Muscle of arm (tissue), 14 donors: ENCODE measurements at places on chromosomes 13 and 19.

DNA sequence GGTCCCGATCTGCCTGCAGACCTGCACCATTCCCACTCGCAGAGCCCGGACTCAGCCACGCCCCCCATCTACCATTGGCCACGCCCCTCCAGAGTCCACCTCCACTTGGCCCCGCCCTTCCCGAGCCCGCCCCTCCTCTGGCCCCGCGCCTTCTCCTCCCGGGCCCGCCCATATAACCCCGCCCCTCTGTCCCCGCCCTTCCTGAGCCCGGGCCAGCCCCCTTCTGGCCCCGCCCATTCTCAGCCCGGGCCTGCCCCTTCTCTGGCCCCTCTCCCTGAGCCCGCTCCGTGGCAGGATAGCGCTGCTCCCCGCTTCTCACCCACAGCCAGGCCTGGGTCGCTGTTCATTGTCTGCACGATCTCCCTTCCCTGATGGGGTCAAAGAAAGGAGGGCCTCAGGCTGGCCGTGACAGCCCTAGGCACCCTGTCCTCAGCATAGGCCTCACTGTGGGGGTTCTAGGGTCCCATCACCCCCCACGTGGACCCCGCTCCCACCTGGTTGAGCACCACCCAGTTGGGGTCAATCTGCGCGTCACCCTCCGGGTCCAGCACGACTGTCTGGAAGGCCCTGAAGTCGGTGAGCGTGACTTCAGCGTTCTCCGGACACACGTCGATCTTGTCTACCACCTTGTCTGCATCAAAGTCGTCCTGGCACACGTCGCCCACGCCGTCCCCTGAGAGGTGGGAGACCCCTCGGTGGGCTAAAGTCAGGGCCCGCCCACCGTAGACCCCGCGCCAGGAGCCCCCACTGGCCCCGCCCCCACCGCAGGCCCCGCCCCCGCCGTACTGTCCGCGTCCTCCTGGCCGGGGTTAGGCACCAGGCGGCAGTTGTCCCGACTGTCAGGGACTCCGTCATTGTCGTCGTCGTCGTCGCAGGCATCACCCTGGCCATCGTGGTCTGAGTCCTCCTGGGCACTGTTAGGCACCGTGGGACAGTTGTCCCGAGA lies 5.7 kb downstream of the COMP start:
- DNase-seq = peak; percentile 66

- DNase-seq = no peak
Observed at GRCh38 chr13:79990048-79990447, 350.9 kb downstream of the SPRY2 start.

GRCh38 chr13:25839371-25839770 lies 212.4 kb downstream of the SHISA2 start:
- DNase-seq = no peak

GRCh38 chr13:44974056-44974793 lies 15.0 kb downstream of the NUFIP1 start:
- no peak for DNase-seq

DNA sequence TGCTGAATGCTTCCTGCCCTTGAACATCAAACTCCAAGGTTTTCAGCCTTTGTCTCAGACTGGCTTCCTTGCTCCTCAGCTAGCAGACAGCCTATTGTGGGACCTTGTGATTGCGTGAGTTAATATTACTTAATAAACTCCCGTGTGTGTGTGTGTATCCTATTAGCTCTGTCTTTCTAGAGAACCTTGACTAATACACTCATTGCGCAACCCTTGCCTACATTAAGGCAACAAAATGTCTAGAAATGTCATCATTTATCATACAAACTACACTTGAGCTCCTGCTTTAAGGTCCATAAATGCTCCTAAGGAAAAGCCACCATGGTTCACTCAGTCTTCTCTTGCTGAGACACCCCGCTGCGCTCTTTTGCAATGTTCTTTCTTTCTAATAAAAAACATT lies 2861.0 kb downstream of the PCDH9 start:
- no peak for DNase-seq

DNA sequence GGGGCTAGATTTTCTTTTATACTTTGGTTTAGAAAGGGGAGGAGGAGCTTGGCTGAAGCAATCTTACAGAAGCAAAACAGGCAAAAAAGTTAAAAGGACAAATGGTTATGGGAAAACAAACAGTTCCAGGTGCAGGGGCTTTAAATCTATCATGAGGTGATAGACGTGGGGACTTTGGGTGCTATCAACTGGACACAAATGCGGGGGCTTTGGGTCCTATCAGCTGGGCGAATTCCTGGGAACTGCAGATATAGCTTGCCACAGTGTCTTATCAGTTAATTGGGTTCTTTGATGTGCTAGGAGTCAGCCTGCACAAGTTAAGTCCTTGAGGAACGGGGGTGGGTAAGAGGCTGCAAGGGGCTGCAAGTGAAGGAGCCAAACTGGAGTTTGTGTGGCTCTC lies 260.6 kb downstream of the TUBA3C start:
- DNase-seq = no peak

GRCh38 chr19:11293433-11294389 lies 2.2 kb upstream of the TSPAN16 start:
- DNase-seq = peak; percentile 94

GRCh38 chr13:97231829-97232196 lies 9.7 kb downstream of the MBNL2 start:
- DNase-seq = no peak

DNA sequence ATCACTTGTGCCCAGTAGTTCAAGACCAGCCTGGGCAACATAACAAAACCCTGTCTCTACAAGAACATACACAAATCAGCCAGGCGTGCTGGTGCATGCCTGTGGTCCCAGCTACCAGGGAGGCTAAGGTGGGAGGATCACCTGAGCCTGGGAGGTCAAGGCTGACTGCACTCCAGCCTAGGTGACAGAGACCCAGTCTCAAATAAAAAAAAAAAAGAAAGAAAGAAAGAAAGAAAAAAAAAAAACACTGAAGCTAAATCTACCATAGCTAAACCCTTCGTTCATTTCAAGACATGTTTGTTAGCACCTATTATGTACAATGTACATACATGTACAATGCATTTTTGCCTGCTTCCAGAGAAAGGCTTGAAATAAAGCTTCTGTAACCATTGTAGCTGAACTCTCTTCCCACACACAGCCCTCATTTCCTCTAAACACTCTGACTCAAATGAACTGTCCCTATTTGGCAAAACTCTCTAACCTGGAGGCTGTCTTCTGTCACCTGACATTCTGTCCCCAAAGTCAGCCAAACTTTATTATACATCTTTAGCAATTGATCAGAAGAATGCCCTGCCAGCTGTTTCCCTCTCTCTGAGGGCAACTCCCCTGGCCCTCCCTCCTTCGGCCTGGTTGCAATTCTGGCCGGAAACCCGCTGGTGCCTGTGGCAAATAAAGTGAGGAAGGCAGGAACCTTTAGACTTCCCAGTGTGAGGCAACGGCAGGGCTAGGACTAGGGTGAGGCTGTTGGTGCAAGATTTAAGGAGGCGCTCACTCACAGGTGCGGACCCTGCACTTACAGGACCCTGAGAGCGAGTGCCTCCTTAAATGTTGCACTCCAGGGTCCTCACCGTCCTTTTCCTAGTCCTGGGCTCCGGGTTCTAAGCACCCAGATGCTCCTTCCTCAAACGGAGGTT lies 1.8 kb downstream of the ETHE1 start:
- peak; percentile 9 for DNase-seq

DNA sequence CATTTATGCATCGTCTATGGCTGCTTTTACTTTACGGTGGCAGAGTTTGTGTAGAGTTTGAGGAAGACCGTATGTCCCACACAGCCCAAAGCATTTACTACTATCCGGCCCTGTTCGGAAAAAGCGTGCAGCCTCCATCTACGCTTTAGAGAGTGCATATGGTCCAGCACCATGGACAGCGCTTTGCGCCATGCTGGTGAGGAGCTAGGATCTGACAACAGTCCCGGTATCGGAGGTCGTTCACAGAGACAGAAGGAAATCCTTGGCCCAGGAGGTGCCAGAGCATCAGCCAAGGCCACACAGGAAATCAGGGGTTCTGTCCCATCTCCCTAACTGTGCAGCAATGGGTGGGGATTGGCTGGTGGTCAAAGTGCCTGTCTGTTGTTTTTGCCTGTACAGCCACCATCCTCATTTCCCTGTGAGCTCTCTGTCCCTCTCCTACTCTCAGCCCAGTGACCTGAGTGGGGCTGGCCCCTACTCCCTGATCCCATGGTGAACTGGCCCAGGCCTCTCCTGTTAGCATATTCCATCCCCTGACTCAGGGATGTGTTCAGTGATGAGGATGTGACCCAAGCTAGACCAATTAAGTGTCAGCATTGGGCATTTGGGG lies 16.2 kb upstream of the PRODH2 start:
- DNase-seq = peak; percentile 82

DNA sequence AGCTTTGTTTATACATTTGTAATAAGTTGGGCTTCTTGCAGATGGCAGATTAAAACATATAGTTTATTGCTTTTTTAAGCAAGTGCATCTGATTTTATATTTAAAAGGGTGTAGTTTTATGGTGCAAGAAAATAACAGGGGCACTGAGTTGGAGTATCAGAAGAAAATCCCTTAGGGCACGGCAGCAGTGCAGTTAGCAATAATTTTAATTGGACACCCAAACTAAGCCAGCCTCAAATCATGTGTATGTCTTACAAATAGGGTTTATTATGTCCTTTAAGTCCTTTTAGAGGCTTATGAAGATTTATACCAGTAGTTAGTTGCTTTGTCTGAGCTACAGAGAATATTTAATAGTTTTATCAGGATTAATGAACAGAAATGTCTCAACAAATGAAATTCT lies 57.5 kb downstream of the GPC6 start:
- DNase-seq = no peak

- no peak for DNase-seq
Observed at GRCh38 chr13:97004886-97005285, 10.6 kb upstream of the OXGR1 start.
